ENCODE measurements at places on chromosomes 1 and 21.

DNA sequence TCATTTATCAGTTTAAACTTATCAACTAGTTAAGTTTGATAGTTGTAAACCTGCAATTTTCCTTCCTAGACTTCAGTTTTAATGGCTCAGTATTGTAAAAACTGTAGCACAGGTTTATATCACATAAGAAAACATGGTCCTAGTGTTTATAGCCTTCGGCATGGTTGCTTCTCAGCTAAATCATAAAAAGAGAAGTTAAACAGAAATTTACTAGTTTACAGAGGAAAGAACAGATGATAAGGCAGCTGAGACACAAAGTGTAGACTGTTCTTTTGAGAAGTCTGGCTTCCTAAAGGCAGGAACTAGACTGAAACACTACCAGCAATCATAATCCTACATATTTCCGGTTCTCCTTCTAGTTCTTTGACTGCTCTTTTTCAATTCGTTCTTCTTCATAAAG is 39.8 kb downstream of the WNT2B start:
- DNase-seq, result no peak

GRCh38 chr21:36330904-36331303 is 10.9 kb downstream of the MORC3 start:
- DNase-seq, result peak; percentile 7

DNA sequence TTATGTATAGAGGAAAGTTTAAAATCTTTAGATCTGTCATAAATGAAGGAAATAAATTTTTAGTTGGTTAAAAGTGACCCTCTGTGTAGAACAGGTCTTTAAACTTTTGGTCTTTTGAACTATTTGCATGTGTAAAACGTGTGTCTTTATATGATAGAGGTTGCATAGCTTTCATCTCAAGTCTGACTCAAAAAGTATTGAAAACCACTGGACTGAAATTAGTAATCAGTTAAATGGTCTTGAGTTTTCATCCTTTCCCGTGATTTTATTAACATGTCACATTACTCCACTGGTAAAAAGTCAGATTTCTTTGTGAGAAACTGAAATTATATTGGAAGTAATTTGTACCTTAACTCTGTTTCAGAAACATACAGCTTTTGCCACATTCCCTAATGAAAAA is 1.8 kb downstream of the RNPC3 start:
- DNase-seq, result no peak

GRCh38 chr1:96234299-96234698 is 487.3 kb upstream of the PTBP2 start:
- no peak for DNase-seq

DNA sequence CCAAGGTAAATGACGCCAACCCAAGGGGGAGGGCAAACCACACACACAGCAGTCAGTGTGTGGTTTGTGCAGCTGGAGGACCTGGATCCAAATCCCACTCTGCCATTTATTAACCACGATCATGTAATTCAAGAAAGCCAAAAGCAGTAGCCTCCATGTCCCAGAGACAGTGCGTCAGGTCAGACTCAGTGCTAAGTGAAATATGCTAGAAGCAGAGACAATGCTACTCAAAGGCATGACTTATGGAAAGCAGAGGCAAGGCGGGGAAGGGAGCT is 13.6 kb downstream of the TTC39A start:
- DNase-seq, result no peak

- DNase-seq, result no peak
These were observed 3.3 kb upstream of the IL23R start for GRCh38 chr1:67162954-67163353.

GRCh38 chr1:163439471-163439870 is 117.7 kb downstream of the NUF2 start:
- no peak for DNase-seq

- DNase-seq, result no peak
These were observed 4.7 kb downstream of the IRF6 start for GRCh38 chr1:209800984-209801834.

GRCh38 chr1:234869182-234870019 is 259.2 kb downstream of the TOMM20 start:
- no peak for DNase-seq

DNA sequence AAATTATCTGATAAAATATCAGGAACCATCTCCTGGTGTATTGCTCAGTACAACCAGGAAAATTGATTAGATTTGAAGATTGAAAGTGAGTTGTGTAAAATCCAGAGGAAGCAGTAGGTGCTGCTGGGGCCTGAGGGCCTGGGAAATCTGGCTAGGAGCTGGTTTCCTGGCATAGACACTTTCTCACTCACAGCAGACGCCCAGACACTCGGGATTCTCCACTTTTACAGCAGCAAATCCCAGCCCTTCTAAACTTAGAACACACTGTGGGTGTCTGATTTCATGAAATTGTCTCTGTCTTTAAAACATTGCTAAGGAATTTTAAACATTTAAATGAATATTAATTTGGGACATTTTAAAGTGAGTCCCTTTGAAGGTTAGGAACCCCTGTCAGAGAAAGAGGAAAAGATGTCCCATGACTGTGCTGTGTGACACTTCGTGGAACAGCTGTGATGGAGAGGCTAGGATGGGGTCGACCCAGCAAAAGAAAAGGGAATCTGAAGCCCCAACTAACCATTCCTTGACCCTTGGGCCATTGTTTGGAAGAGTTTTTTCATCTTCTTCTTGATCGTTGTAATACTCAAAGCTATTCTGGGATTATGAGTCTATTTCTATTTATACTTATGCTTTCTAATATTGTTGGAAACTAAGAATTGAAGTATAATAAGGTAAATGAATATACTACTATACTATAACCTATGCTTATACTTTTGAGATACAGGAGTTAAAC is 49.0 kb upstream of the VAMP3 start:
- DNase-seq, result no peak

DNA sequence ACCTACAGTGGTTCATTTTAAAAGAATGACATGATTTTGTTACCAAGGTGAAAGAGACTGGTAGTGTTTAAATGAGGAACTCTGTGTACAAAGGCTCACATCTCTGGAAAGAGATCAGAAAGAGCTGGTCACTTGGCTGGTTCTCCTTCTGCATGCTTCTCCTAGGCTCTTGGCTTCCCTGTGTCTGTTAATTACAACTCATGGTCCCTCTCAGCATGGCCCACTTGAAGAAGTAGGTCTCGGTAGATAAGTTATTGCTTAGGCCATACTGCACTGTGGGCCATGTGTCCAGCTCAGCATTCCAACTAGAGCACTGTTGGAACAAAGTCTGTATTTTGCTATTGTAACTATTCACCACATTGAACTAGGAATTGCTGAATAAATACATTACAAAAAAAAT is 91.1 kb downstream of the KIAA0319L start:
- no peak for DNase-seq

GRCh38 chr1:235865565-235866204 is 1.0 kb downstream of the LYST start:
- DNase-seq, result no peak

- DNase-seq, result no peak
These were observed 166.4 kb downstream of the RUNX1 start for GRCh38 chr21:34882719-34883131.

DNA sequence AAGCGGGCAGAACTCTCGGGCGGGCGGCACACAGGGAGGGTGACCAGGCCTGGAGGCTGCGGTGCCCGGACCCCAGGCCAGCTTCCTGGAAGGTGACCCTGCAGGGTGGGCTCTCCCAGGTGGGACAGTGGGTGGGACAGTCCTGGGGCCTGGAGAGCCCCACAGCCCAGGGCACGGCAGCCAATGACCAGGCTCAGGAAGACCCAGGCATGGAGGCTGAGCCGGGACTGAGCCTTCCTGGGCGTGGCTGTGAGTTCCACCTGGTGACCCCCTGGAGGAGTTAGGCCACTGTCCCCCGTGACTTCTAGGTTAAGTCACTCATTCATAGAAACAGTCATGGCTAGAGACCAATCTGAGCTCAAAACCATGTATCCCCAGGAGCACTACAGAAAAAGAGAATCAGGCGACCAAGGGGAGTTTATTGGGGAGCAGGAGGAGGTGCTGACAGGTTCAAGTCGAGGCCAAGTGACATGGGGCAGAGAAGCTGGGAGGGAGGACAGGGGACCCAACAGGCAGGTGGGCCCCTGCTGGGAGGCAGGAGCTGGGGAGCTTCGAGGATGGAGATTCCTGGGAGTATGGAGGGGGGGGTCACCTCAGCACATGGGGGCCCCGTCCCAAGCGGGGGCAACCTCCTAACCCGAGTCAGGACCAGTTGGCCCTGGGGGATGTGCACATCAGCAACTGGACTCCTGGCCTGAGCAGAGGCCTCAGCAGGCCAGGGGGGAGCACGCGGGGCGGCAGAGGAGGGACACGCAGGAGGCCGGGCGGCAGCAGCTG is 1.2 kb downstream of the KRTAP10-5 start:
- no peak for DNase-seq

- no peak for DNase-seq
These were observed 2.9 kb downstream of the GFI1 start for GRCh38 chr1:92483610-92484471.

DNA sequence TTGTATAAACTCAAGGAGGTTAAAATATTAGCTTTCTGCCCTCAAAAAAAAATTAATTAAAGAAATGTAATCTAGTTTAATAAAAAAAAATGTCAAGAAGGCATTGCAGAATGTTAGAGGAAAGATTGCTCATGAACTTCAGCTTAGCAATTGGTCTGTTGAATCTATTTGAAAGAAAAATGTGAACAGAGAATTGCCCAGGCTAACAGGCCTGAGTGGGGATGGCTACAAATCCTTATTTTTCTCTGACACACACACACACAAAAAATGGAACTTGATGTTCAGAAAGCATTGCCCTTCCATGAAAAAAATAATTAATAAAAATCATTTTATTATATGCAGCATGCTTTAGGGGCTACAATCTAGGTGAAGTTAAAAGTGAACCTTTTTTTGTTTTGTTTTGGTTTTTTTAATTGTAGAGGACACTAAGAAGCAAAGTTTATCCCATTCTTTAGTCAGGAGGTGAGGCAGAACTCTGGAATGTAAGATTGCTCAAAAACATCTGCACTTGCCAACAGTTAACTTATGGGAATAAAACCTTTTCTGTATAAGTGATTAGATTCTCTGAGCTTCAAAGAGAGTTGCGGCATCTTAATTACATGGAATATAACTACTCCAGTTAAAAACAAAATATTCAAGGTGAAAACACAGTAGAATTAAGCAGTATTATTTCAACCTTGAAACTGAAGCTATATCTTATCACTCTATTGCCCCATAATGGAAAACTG is 658.5 kb upstream of the ADGRL2 start:
- no peak for DNase-seq

DNA sequence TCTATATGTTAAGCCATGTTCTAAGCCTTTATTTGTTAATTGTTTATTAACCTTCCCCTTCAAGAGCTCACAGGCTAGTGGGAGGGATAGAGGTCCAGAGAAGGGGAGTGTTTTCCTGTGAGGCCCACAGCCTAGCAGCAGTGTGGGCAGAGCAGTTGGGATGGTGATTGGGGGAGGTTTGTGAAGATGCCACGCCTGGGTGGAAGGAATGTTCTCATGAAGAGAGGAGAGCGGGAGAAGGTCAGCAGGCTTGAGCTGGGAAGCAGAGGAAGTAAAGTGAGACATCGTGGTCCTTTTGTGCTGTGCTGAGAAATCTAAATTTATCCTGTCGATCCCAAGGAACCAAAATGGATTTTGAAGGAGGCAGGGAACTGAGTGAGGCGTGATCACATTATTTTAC is 42.6 kb downstream of the TRAPPC10 start:
- DNase-seq, result no peak

DNA sequence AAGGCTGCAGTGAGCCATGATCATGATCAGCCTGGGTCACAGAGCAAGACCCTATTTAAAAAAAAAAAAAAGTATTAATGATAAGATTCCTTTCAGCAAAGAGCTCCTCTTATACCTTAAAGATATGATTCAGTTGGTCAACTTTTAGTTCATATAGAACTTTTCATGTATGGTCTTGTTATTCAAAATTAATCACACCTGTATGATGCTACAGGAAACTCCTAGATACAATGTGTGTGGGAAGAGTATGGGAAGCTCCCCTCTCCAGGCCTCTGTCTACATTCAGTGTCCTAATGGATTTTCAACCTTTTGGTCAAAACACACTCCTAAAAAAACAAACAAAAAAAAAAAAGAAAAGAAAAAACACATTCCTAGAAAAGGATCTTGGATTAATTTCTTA is 17.1 kb downstream of the MR1 start:
- DNase-seq, result no peak

DNA sequence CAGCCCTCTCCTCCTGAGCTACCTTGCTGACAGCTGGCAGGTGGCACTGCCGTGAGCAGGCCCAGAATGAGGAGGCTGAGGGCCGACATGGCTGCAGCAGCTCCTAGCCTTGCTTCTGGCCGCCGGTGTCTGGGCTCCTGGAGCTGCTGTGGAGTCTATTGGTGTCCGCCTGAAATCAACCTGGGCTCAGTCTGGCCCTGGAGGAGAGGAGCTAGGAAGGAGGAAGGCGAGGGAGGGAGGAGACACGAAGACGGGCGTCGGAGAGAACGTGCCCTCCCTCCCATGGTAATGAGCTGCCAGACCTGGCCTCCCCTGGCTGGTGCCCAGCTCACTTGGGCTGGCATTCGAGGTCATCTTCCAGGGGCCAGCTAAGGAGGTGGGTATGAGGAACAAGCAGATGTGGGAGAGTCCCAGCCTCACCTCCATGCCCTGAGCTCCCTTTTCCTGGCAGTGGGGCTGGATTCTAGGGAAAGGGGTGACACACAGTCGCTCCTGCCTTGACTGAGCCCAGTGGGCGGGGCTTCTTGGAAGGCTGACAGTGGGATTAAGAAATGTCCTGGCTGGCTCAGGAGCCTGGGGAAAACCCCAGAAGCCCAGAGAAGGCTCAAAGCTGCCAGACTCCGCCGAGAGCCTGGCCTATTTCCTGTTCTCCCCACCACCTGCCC is at the start of gene PDZK1IP1:
TSS of gene PDZK1IP1 (minus strand) at position 193 of the 665 bp plus-strand sequence. CDS start at position 89, 104 bp downstream.
- no peak for DNase-seq

DNA sequence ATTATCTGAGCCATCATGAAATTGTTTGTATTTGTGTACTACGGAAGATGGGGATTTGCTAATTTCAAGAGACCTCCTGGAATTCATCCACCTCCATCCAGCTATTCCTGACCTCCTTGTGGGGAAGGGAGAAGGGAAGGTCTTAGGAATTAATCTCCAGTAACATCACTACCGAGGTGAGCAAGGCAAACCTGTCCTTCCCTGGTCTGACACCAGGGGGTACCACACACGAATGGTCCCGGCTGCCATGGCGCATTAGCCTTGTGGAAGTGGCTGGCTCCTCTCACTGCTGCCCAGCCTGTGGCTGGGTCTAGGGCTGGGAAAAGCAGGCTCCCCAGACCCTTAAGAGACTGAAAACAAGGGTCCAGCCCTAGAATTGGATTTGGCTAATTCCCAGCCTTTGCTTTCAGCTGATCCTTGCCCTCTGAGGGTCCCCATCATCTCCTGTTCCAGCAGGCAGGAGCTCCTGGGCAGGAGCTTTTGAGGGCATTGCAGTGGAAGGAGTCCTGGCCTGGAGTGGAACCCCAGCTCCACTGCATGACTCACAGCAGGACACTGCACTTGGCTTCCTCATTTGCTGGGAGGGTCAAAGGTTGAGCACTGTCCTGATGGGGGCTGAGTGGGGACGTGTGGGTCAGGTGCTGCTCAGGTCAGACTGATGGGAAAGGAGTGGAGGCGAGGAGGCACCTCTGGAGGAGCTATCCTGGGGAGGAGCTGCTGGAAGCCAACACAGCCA is 34.8 kb downstream of the RIMS3 start:
- DNase-seq, result no peak

Data from stimulated activated CD8-positive, alpha-beta memory T cell treated with anti-CD3 and anti-CD28 coated beads, Interleukin-2, amount 100 ng/mL, for 1 hour (primary cell).